IPS-NIHi11 (cell line): ENCODE measurements at places on chromosomes 11 and 22.
A peak's percentile ranks its signal among the peaks of the same experiment; 100 is the strongest.

DNA sequence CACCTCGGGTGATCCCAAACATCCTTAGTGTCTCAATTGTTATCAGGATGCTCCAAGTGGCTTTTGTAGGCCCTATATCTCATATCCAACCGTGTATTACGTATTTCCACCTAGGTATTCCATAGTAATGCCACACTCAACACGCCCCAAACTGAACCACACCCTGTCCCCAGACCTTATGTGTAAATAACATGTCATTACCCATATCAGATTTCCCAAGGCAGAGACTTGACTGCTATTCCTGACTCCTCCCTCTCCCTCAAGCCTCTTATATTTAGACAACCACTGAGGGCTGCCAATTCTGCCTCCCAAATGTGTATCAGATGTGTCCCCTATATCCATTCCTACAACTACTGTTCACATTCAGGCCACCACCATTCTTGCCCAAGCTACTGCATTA is 132.8 kb upstream of the NCAM1 start:
- DNase-seq: no peak

GRCh38 chr11:68867066-68867465 is 25.4 kb upstream of the CPT1A start:
- DNase-seq: no peak

DNA sequence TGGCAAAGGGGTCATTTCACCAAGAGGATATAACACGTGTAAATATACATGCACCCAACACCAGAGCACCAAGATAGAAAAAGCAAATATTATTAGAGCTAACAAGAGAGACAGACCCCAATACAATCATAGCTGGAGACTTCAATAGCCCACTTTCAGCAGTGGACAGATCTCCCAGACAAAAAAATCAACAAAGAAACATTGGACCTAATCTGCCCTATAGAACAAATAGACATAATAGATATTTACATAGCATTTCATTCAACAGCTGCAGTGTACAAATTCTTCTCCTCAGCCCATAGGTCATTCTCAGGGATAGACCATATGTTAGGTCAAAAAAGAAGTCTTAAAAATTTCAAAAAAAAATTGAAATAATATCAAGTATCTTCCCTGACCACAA is 312.8 kb downstream of the TTC28 start:
- no peak for DNase-seq

DNA sequence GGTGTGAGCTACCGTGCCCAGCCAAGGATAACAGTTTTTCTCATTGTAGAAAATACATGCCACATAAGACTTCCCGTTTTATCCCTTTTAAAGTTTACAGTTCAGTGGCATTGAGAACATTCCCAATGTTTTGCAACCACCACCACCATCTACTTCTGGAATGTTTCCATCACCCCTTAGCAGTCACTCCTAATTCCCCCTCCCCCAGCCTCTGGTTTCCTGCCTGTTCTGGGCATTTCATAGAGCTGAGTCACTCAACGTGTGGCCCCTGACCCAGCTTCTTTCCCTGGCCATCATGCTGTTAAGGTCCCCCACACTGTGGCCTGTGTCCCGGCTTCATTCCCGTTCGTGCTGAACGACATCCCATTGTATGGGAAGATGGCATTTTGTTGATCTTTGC is 30.7 kb downstream of the FGF4 start:
- no peak for DNase-seq

DNA sequence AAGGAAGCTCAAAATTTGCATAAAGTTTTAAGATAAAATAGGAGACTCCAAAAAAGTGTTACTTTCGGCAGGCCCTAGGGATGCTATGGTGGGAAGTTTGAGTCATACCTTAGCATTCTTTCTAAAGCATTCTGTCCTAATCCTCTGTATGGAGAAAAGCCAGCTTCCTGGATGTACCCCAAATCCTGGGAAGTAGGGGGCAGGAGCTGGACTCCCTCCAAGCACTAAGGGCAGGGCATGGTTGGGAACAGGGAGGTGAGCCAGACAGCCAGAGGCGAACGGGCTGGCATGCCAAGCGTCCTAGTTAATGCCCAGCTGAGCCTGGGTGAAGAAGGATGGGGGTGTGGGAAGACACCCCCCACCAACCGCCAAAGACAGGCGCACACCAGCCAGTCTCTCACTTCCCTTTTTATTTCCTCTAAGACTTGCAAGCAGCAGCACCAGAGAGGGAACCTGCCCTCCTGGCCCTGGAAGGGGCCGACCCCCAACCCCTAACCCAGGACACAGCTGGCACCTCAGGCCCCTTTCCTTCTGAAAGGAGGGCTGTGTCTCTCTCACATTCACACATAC is 23.9 kb downstream of the RTN4RL2 start:
- no peak for DNase-seq

DNA sequence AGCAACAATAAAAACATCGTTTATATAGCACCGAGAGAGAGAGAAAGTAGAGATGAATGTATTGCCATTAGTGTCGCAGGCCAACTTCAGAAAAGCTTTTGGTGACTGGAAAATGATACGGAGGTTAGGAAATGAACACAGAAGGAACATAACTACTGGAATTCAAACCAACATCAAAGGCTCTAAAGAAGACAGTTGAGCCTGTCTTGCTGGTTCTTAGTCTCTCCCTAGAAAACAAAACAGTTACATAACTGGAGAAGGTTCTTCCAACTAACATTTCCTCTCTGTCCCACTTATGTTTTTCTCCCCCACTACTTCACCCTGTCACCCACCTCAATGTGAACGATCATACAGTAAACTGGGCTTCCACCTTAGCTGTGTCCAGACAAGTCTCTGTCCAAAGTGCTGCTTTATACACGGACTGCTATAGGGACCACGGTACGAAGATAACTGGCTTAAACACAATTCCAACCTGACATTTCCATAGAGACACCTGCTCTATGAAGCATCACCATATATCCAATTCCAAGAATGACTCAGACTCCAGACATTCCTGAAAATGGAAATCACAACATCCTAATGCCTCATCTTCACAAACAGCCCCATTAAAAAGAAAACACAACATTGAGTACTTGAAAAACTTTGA is 85.2 kb upstream of the ARHGAP32 start:
- no peak for DNase-seq

- DNase-seq: no peak
Observed at GRCh38 chr22:32803738-32804435, 2.4 kb downstream of the TIMP3 start.

DNA sequence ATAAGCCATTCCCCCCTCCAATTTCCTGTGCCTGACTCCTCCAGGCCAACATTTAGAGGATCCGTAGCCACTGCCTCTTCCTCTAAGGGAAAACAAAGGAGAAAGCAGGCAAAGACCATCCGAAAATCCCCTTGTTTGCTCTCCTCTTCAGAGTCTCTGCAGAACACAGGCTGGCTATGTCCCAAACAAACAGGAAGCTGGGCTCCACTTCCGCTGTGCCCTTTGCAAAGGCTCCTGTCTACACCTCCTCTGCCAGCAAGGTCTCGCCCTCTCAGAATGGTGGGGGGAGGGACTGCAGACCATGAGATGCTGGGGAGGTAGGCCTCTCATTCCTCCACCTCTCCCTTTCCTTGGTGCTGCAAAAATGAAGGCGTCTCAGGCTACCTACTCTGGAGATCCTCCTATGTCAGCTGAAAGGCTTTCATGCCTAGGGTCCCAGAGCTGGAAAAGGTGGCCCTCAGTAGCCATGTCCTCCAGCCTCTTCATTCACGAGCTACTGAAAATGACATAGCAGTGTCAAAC is 596.2 kb downstream of the BUD13 start:
- no peak for DNase-seq

GRCh38 chr11:67392183-67392715 is 463 bp downstream of the RAD9A start:
- no peak for DNase-seq

- no peak for DNase-seq
Observed at GRCh38 chr11:79940974-79941735, 500.3 kb upstream of the TENM4 start.

GRCh38 chr22:23180301-23180892 is at the start of gene BCR:
BCR (plus strand) TSS chr22:23180509; CDS start chr22:23180961, 452 bp downstream.
- DNase-seq: peak; percentile 87

DNA sequence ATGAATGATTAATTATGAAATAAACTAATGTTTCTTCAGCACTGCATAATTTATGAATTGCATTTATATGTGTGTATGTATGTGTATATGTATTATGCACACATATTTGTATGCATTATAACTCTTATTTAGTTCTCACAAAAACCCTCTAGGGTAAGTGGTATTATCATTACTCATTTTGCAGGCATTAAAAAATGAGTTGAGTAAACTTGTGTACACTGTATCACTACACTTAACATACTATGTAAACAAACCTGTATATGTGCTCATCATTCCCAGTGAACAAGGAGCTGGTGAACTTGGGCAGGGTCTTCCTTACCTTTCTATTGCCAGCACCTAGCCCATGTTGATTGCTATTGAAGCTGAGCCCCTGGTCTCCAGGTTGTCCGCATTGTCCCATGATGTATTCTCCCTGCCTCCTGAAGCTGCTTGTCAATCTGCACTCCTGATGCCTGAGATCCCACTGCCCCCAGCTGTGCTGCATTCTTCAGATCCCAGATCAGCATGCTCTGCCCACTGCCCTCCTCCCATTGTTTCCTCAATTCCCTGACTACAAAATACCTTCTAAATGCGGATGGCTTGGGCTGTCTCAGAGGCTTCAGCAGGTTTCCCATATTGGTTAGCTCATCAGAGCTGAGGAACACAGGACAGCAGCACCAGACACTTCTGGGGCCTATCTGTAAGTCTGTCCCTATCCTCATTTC is 267.9 kb upstream of the SESN3 start:
- peak; percentile 83 for DNase-seq

GRCh38 chr11:78361228-78361627 is 56.4 kb downstream of the GAB2 start:
- no peak for DNase-seq

DNA sequence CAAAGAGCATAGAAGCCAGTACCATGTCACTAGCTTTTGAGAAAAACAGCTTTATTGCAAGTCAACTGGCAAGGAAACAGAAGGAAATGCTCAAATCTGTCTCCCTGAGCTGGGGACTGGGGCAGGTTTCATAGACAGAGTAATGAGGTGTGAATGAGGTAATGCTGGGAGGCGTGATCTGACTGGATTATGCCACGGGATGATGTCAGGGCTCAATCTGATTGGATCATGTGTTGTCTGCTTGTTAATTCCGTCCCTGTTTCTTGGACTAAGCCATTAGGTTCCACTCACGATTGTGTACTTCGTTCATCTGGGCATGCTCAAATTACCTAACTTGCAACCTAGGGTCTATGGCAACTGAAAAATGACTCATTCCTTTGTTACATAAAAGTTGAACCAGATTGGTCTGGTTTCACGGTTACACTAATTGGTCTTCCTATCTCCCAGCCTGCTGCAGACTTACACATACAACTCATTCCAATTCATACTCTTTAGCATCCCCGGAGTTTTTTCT is 20.2 kb upstream of the OR10A5 start:
- no peak for DNase-seq

DNA sequence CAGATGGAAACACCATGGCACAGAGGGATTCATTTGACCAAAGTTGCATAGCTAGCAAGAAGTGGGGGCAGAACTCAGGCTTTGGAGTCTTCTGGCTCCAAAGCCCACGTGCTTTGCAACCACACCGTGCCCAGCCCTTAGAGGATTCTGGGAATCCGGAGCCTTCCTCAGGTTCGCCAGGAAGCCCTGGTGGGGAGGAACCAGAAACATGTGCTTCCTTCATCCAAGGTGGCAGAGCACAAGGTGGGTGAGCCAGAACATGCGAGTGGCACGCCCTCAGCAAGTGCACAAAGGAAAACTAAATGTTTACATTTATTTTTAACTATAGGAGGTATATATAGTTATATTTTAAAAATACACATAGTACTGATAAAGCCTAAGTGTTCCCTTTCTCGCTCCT is 151.9 kb upstream of the NECTIN1 start:
- no peak for DNase-seq

DNA sequence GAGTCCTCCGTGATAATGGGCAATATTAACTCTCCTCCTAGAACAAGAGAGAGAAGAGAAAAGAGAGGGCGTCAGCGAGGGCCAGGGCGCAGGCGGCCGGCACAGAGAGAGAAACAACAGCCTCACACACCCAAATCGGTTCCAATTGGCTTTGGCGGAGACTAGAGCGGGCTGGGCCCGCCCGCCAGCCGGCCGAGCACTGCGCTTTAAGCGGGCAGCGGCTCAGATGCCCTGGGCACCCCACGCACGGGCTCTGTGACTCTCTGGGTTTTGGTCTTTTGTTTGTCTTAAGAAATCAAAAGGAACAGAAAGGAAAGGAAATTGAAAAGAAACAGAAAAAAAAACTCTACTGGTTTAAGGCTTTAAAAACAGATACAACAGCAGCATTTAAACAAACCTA is 17.0 kb downstream of the SLC22A12 start:
- DNase-seq: no peak

DNA sequence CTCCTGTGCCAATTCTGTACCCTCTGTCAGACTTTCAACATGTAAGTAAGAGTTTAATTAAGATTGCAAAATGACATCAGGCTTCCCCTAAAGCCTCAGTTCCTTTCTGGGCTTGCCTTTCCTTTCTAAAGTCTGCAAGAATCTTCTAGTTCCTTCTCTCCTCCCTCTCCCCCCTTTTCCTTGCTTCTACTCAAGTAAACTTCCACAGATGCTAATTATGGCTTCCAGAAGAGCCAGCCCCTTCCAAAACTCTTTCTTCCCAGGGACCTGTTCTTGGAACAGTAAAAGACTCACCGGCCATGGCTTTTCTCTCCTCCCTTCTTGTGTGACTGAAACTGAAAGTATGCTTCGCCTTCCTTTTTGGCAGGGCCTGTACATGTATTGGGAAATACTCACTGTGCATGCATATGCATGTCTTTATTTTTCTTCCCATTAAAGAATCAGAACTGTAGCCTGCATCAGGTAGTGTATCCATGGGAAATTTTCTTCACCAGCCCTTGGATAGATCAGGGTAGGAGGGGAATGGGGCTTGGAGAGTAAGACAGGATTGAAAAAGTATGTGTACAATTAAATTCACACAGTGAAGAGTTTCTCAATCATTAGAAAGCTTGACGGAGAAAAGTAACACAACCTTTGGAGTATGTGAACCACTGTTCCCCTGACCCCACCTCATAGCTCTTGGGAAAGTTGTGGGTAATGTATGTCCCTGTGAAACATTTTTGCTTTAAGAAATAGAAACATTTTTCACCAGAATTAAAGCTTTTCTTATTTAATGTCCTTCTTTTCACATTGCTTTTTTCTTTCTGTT is at the start of gene CASP1:
Gene CASP1 (minus strand): TSS at position 332 of the 808 bp plus-strand sequence. CDS start 31 bp downstream, at position 301.
- DNase-seq: no peak

- DNase-seq: no peak
Observed at GRCh38 chr11:107625685-107625989, 34.7 kb downstream of the ELMOD1 start.

- no peak for DNase-seq
Observed at GRCh38 chr22:19779011-19779421, 18.4 kb downstream of the TBX1 start.

- DNase-seq: no peak
Observed at GRCh38 chr11:12618743-12619540, 55.3 kb upstream of the TEAD1 start.

- DNase-seq: no peak
Observed at GRCh38 chr11:32478277-32478731, 43.0 kb upstream of the WT1 start.
